ENCODE measurements at places on chromosomes 4 and X.

DNA sequence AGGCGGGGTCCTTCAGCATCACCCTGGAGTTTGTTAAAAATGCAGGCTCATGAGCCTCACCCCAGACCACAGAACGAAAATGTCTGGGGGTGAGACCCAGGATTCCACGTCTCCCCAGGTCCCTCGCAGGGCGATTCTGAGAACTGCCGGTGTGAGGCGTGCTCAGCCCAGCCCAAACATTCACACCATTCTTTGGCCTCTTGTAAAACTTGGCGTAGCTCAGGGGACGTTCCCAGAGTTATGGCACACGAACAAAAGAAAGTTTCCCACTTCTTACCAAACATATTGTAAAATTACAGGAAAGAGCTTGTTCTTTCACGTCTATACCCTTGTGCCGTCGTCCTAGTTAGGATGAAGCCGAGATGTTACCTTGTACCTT, 12.9 kb downstream of the CD99 start:
- DNase-seq: no peak

DNA sequence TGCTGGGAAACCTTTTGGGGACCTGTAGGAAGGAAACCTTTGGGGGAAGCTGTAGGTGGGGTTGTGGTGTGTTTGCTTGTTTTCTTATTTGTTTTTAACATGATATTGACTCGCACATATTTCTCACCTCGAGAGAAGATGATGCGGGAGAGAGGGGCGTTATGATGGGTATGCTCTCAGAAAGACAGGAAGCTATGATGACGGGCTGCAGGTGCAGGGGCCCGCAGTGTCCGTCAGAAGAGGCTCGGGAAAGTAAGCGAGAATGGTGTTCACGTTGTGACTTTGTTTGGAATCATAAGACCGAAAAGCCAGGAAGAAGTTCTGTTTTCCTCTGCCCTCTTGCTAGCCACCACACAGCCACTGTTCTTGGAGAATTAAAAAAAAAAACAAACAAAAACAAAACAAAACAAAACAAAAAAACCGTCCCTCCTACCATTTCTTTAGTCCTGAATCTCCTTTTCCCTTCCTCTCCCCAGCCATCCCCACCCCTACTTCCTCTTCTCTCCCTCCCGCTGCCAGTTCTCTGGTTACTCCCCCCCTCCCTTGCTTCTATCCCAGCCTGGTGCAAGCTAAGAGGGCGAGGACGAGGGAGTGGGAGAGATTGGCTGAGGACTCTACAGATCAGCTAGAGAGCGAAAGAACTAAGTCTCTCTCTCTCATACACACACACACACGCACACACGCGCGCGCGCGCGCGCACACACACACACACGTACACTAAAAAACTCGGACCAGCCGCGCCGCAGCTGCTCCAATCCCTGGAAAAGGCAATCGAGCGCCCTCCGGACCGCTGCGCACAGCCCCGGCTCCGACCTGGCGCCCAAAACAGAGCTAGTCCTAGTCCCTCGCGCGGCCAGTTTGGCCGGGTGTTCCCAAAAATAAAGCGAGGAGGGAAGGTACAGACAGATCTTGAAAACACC, at the start of gene BMP3:
BMP3 (plus strand) TSS at position 648 of the 920 bp plus-strand sequence. CDS start 577 bp downstream, outside the sequence.
- no peak for DNase-seq

GRCh38 chrX:152817078-152817764, 13.3 kb downstream of the CETN2 start:
- DNase-seq: peak; percentile 7

DNA sequence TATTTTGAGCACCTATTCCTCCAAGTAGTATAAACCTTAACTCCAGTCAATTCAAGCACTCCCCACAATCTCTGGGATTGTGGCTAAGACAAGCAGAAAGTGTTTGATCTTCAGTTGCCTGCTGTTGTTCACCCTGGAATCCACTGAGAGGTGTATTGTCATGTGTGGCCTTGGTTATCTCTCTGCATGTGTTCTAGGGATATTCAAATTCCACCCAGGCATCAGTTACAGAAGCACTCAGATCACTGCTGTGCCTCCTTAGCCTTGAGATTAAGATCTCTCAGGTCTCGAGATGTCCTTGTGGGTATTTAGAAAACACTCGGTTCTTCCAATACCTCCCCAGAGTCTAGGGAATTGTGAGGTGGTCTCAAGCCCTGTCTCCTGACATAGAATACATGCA, 213.3 kb downstream of the SMARCA1 start:
- no peak for DNase-seq

GRCh38 chr4:110837896-110838450, 215.1 kb upstream of the PITX2 start:
- DNase-seq: no peak

DNA sequence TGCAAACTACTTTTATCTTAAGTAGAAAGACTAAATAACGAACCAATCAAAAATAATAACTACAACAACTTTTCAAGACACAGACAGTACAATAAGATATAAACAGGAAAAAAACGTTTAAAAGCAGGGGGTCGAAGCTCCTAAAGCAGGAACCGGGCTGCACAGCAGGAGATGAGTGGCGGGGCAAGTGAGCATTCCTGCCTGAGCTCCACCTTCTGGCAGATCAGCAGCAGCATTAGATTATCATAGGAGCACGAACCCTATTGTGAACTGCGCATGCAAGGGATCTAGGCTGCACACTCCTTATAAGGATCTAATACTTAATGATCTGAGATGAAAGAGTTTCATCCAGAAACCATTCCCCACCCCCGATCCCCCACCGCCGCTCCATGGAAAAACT, 146.2 kb downstream of the TEX11 start:
- no peak for DNase-seq

DNA sequence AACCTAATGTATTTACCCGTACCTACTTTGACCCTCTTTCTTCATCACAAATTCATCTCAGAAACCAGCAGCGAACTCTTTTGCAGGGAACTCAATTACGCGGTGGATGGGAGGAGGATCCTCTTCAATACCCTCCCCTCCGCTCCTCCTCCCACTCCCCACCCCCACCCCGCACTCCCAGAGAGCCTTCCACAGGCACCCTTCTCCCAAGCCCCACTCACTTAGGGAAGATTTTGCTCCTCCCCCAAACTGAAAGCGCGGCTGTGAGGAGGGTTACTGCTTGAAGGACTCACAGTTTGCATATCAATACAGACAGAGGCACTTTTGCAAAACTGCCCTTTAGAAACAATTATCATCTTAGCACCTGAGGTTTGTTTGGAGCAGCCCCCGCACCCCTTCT, 960 bp upstream of the IL1RAPL1 start:
- no peak for DNase-seq

- no peak for DNase-seq
Observed at GRCh38 chrX:74419864-74420195, 1.5 kb upstream of the SLC16A2 start.

DNA sequence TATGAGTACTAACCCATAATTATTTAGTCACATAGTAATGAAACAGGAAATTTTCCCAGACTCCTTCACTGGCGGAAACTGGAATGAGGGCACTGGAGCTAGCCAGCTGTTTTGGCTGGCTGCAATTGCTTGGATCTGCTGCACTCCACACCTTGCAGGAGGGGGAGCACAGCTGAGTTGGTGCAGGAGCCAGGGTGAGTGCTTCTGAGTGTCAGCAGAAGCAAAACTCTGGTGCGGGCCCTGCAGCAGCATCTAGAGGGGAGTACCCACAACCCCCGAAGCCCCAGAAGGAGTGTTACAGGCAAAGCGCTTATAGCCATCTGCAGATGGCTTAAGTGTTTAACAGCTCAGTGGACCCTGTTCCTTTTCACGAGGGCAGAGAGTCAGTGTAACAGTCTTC, 96.1 kb downstream of the RPA4 start:
- DNase-seq: no peak

DNA sequence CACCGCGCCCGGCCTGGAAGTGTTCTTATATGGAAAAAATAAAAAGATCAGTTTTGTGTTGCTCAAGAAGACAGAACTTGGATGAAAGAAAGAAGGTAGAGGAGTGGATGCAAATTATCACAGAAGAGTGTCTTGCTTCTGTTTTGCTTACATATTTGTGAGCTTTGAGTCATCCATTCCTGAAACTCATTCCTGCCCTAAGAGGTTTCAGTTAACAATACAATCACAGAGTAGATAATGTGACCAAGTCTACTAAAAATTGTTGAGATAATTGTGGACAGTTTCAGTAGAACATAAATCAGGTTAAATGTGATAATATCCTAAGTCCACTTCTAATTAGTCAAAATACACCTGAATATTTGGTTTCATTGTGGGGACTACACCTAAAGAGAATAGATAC, 26.4 kb upstream of the LRCH2 start:
- no peak for DNase-seq

- peak; percentile 6 for DNase-seq
Observed at GRCh38 chrX:78024349-78025059, 55.1 kb upstream of the PGAM4 start.

DNA sequence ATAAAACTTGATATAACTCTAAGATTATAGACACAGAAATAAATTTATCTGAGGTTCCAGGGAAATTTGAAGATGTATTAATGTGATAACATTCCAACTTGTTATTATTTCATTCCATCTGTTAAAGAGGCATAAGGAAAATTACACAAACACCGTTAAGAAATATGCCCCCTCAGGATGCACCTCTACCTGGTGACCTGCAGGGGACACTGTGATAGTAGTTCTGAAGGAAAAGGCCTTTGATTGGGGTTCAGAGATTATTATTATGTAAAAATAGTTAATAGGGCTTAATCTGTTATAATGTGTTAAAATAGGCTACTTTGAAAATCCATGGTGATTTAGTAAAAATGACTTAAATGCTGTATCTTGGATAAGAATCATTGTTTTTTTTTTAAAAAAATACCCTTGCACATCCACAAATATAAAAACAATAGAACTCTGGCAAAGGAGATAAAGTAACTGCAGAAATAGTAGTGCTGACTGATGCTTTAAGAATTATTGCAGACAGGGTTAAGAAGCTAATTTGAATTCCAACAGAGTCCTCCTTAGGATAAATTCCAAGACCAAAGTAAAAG, 6.1 kb upstream of the ABRAXAS1 start:
- DNase-seq: peak; percentile 55

DNA sequence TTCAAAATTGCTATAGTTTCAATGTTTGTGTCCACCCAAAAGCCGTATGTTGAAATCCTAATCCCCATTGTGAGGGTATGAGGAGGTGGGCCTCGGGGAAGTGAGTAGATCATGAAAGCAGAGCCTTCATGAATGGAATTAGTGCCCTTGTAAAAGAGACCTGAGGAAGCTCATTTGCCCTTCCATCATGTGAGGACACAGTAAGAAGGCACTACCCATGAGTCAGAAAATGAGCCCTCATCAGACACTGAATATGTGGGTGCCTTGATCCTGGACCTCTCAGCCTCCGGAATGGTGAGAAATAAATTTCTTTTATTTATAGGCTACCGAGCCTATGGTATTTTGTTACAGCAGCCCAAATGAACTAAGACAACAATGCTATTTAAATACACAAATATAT, 57.7 kb upstream of the EFHC2 start:
- DNase-seq: no peak
